NCI-H526 (cell line): ENCODE measurements at places on chromosomes 2 and 18.

- DNase-seq = no peak
These were observed 441.3 kb upstream of the SLC14A2 start for GRCh38 chr18:45173799-45174519.

DNA sequence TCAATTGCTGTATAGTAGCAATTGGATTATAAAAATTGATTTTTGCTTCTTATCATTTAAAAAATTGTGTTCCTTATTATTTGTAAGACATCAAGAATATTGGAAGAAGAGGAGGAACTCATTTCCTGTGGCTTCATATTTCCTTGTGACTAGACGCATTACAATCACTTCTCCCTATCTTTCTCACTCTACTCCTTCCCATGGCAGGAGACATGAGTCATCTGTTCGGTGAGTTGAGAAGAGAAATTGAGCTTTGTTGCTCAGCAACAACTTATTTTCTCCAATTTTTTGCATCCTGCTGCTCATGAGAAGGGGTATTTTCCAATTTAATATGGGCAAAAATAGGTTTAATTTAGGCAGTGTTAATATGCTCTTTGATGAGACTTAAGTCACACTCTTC is 1783.9 kb downstream of the SUCLG1 start:
- no peak for DNase-seq

DNA sequence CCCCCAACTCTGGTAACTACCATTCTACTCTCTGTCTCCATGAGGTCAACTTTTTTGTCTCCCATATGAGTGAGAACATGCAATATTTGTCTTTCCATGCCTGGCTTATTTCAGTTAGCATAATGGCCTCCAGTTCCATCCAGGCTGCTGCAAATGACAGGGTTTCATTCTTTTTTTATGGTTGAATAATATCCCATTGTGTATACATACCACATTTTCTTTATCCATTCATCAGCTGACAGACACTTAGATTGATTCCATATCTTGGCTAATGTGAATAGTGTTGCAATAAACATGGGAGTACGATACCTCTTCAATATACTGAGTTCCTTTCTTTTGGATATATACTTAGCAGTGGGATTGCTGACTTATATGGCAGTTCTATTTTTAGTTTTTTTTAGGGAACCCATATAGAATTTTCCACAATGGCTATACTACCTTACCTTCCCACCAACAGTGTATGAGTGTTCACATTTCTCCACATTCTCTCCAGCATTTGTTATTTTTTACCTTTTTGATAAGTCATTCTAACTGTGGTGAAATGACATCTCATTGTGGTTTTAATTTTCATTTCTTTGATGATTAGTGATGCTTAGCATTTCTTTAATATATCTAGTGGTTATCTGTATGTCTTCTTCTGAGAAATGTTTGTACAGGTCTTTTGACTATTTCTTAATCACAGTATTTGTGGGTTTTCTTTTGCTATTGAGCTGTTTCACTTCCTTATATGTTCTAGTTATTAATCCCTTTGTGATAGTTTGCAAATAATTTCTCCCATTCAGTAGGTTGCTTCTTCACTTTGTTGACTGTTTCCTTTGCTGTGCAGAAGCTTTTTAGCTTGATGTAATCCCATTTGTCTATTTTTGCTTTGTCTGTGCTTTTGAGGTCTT is 112.2 kb downstream of the SRBD1 start:
- DNase-seq = no peak

- DNase-seq = no peak
These were observed 739.1 kb upstream of the ZEB2 start for GRCh38 chr2:145258903-145259579.

DNA sequence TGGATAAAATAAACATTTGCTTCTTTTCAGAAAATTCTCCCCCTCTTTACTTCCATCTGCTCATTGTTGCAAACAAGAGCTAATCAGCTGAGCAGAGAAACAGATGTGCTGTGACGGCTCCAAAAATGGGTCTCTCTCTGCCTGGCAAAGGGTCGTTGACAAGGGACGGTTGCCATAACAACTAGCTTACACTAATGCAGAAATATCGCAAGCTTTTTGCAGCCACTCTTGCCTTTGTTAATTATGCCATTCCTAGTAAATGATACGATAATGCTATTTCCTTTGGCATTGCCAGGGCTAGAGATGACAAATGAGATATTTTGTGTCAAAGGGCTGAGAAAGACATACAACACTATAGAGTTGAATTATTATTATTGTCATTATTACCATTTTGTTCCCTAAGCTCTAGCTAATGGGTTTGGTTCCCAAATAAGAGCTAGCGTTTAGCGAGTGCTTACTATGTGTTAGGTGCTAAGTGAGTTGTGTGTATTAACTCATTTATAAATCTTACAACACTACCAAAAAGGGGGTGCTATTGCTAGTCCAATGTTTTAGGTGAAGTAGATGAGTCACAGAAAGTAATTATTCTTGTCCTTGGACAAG is 46.8 kb downstream of the MYO3B start:
- DNase-seq = no peak

- peak; percentile 16 for DNase-seq
These were observed 354.6 kb upstream of the SETBP1 start for GRCh38 chr18:44325903-44326635.
